Stimulated activated CD4-positive, alpha-beta T cell treated with anti-CD3 and anti-CD28 coated beads, TNF-alpha, amount 100 ng/mL, for 24 hours (primary cell): ENCODE measurements at places on chromosomes 4 and X.

- DNase-seq = no peak
These were observed 1.1 kb upstream of the GTPBP6 start for GRCh38 chrX:319579-320125.

DNA sequence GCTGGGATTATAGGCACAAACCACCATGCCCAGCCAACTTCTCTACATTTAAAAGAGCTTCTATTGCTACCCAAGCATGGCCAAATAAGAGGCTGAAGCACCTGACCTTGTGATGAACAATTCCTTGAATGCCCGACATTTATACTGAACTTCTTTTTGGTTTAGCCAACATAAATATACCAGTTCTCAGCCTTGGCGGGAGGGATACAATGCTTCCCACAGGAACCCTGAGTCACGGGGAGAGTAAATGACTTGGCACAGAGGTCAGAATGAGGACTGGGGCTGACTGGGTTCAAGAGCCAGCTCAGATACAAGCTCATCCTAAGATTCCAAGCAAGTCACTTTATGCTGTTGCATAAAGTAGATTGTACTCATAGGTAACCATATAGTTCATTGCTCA is 6.1 kb downstream of the HOPX start:
- no peak for DNase-seq

DNA sequence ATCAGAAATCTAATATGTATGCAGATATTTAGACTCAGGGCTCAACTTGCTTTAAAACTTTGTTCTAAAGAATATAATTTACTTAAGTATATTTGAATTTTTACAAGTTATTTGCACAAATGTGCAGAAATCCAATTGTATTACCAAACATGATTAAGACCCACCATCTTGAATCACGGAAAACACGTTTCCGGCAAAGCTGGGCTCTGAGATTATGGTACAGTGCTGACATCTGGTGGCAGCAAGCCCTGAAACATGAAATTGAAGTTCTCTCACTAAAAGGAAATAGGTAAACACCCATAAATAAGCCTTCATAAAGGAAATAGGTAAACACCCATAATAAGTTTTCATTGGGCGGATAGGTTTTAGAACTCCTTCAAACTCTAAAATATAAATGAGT is 98.3 kb upstream of the MAOA start:
- peak; percentile 37 for DNase-seq

DNA sequence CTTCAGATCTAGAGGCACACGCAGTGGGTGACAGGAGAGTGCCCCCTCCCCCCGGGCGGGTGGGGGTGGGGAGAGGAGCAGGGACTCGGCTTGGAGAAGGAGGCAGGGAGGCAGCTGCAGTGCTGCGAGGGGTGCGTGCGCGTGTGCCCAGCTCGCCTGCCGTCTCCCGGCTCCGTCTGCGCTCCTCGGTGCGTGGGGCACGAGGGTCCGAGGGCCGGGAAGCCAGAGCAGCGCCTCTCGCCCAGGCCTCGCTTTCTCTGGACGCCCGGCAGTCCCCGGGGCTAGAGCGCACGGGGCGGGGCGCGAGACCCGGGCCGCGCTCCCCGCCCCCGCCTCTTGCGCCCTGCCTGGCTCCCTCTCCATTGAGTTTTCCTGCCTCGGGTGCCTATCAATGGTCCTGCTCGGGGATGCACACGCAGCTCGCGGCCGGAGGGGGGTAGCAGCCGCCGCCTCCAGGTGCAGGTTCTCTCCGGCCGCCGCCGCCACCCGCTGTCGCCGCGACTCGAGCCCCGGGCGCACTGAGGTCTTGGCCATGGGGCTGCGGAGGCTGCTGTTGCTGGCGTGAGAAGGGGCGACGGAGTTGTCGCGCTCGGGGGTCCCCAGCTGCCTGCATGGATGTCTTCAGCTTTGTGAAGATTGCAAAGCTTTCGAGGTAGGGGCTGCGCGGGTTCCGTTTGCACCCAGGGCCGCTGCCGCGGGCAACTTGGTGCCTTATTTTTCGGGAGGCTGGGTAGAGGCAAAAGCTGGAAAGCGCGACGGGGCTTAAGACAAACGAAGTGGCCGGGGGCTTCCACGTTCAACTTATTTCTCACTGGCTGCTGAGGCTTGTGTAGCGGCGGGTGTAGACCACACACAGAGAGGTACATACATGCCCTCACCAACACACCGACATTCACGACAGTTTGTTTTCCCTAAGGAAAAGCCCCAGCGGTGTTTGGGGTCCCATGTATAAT is at the start of gene FRMPD4:
FRMPD4 (plus strand) TSS at position 113 of the 953 bp plus-strand sequence; CDS start at position 612, 499 bp downstream.
- no peak for DNase-seq

DNA sequence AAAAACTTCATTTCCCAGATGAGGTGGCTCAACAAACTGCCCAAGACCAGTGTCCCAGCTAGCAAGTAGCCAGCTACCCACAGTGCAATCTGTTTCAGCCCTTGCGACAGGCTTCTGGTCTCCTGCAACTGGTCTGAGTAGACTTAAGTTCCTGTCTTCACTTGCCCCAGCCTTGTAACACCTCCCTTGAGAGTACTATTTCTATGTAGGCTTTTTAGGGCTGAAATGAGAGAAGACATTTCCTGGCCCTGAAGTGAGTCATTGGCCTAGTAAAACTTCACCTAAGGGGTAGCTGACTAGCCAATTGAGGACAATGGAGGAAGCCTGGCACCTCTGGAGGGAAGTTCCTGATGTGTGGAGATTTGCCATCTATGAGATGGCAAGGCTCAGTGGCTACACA is 80.1 kb upstream of the STIM2 start:
- no peak for DNase-seq

DNA sequence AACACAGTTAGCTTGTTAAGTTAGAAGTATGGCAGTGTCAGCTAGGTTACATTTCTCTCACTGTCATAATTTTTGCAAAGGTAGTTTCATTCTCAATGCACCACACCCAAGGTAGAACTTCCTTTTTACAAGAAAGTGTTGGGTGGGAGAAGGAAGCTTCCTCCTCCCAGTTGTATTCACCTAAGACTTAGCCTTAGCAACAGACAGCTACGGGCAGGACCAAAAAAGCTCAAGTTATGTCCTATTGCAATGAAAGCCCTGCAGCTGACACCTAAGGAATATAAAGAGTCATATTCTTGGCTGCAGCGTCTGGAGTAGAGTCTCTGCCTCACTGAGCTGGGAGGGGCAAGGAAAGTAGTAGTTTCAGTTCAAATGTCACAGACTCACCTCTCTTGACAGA is 25.1 kb upstream of the PRDM8 start:
- no peak for DNase-seq

DNA sequence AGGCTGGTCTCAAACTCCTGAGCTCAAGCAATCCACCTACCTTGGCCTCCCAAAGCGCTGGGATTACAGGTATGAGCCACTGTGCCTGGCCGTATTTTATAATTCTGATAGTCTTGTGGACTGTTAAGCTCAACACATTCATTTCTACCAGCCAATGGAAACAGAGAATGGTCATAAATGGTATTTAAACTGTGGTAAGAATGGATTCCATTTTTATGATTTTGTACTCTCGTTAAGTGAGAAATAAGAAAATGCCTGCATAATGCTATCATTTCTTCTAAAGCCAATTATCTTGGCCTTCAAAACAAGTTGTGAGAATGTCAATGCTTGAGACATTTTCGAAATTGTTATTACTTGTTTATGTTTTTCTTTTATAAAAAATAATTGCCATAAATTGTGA is 321.0 kb downstream of the IL15 start:
- DNase-seq = no peak

- no peak for DNase-seq
These were observed 132.2 kb upstream of the SLC34A2 start for GRCh38 chr4:25523405-25523804.

- DNase-seq = no peak
These were observed 143.9 kb downstream of the KLHL13 start for GRCh38 chrX:117972711-117973109.

DNA sequence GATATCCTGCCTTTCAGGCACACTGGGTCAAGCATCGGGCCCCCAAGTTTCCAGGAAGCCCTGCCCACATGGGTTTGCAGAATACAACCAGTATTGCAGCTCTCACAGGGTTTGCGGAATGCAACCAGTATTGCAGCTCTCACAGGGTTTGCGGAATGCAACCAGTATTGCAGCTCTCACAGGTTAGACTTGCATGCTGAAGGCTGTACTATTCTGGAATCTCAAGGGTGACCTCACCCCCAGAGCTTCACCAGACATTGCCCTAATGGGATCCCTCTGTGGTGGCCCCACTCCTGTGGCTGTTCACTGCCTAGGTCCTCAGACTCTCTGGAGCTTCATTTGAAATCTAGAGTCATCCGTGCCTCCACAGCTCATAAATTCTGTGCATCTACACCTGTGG is 640.7 kb upstream of the ATOH1 start:
- no peak for DNase-seq

GRCh38 chrX:108165383-108166111 is 74.0 kb downstream of the ATG4A start:
- no peak for DNase-seq

GRCh38 chr4:590313-590841 is 14.3 kb upstream of the TMEM271 start:
- no peak for DNase-seq

GRCh38 chr4:124025428-124025827 is 628.8 kb downstream of the SPRY1 start:
- DNase-seq = no peak

DNA sequence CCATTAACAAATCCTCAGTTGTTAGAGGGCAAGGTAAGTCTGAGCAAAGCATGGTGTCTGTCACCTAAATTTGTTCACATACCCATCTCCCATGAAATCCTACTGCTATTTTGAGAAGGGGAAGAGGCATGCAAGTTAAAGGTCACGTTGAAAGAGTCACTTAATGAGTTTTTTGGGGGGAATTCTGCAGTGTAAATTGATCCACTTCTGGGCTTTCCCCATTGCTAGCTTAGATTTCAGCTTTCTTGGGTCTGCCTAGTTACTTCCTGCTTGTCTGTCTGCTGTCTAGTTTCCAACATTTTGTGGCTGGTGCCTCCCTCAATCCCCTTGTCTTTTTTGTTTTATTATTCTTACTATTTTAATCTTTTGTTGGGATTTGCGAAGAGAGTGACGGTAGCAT is 32.0 kb downstream of the CEP135 start:
- no peak for DNase-seq

GRCh38 chr4:163976588-163976987 is 482.1 kb downstream of the TMA16 start:
- DNase-seq = no peak

DNA sequence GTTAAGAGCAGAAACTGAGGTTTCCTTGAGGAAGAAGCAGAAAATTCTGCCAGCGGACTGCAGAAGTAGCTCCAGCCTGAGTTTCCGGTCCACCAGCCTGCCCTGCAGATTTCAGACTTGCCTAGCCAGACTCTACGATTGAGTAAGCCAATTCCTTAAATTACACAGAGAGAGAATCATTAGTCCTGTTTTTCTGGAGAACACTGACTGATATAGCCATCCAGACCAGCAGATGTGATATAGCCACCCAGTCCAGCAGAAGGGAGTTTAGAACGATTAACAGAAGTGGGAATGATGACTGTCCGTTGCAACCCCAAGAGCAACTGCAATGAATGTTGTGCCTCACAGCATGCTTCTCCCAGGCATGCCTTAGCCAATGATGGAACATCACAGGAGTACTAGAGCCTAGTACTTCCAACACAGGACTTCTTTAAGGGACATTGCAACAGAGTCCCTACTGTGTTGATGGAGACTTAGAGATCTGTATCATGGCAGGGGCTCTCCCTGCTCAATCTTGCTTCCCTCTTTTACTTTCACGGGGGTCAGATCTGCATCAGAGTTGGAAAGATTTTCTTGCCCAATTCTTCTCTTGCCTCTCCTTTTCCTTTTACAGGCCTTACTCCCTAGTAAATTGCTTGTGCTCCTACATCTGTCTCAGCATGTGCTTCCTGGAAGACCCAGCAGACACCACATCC is 264.6 kb upstream of the CLNK start:
- DNase-seq = no peak

DNA sequence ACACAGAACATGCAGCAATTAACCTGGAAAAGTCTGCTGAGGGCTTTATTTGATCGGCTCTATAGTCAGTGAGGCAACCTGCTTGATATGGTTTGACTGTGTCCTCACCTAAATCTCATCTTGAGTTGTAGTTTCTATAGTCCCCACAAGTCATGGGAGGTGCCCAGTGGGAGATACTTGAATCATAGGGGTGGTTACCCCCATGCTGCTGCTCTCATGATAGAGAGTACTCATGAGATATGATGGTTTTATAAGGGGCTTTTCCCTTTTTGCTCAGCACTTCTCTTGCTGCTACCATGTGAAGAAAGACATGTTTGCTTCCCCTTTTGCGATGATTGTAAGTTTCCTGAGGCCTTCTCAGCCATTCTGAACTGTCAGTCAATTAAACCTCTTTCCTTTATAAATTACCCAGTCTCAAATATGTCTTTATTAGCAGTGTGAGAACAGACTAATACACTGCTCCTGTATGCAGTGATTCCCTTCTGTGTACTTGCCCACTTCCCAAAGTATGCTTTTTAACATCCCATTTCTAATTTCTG is 78.2 kb downstream of the NPFFR2 start:
- no peak for DNase-seq

GRCh38 chr4:75432683-75433082 is 81.5 kb downstream of the RCHY1 start:
- DNase-seq = no peak

GRCh38 chrX:136035663-136036062 is 50.4 kb downstream of the SLC9A6 start:
- no peak for DNase-seq
